ENCODE measurements at places on chromosomes 6 and 20.

DNA sequence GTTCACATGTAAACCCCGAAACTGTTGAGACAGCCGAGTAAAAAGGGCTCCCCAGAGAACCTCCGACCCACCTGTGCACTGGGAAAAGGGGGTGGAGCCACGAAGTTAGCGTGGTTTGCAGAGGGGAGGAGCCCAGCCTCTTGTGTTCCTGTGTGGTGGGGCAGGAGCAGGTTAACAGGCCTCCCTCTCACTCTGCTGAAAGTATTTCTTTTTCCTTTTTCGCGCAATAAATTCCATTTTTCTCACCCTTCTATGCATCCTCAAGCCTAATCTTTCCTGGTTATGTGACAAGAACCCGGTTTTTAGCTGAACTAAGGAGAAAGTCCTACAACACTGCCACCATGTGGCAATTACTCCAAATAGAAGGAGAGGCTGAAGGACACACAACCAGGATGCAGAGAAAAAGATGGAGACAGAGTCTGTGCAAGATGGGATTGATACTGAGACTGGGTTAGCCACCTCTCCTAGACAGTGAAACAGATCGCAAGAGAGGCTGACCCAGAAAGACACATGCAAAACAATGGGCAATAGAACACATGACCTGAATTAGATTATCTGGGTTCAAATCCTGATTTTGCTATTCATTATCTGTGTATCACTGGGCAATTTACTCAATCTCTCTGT is 168.7 kb upstream of the PRSS16 start:
- no peaks in the 10 kb centered on the region for H3K27me3 ChIP-seq
- no peaks in the 10 kb centered on the region for H3K4me1 ChIP-seq
- H3K36me3 ChIP-seq = no peaks in the 10 kb centered on the region
- no peak overlapping the region for H3K27ac ChIP-seq
- no peak overlapping the region for H3K4me3 ChIP-seq
- no peak for DNase-seq

DNA sequence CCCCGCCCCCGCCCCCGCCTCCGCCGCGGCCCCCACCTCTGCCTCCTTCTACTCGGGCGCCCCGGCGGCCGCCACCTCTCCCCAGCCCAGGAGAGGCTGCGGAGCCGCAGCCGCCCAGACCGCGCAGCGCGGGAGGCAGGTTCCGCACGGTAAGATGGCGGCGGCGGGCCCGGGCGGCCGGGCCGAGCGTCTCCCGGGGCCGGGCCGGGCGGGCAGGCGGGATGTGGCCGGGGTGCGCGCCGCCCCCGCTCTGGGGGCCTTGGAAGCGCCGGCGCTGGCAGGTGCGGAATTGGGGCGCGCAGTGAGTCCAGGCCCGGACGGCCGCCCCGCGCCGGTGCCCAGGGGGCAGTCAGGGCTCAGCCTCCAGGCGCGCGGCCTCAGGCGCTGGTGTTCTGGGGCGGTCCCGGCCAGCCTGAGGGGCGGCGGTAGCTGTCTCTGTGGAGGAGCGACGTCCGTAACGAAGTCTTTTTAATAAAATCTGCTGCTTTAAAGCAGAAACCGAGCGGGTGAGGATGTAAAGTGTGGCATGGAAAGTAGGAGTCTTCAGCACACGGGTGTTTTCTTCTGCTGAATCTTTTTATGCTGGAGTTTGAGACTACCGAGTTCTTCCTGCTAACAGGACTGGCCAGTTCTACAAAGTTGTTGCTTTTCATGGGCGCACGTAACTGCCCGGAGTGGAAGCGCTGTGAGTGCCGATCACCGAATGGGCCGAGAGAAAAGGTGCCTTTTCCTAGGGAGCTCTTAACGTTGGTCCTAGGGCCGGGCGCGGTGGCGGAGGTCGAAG is at the start of gene GID8:
Gene GID8, plus strand, starts transcription at position 43 of the 784 bp plus-strand sequence. CDS start 3,356 bp downstream, outside the sequence.
- DNase-seq = no peak
- H3K4me3 ChIP-seq = peak within 1 kb of the TSS; percentile 92
- peak within 1 kb of the TSS; percentile 93 for H3K27ac ChIP-seq
- peaks cover 16% of the 10 kb centered on the region for H3K4me1 ChIP-seq

- no peak overlapping the region for H3K4me3 ChIP-seq
- H3K4me1 ChIP-seq = peaks cover 5% of the 10 kb centered on the region
- H3K27ac ChIP-seq = no peak overlapping the region
Measured at GRCh38 chr20:37383229-37383989, 37.5 kb downstream of the SRC start.

GRCh38 chr6:147755999-147756398 is 247.5 kb downstream of the SAMD5 start:
- no peaks in the 10 kb centered on the region for H3K4me1 ChIP-seq
- H3K36me3 ChIP-seq = no peaks in the 10 kb centered on the region
- no peak for DNase-seq
- H3K27ac ChIP-seq = no peak overlapping the region
- H3K27me3 ChIP-seq = no peaks in the 10 kb centered on the region
- H3K4me3 ChIP-seq = no peak overlapping the region

GRCh38 chr6:39942903-39943580 is 8.8 kb upstream of the MOCS1 start:
- no peaks in the 10 kb centered on the region for H3K27me3 ChIP-seq
- no peak overlapping the region for H3K27ac ChIP-seq
- no peaks in the 10 kb centered on the region for H3K36me3 ChIP-seq
- no peak overlapping the region for H3K4me3 ChIP-seq
- H3K4me1 ChIP-seq = no peaks in the 10 kb centered on the region

DNA sequence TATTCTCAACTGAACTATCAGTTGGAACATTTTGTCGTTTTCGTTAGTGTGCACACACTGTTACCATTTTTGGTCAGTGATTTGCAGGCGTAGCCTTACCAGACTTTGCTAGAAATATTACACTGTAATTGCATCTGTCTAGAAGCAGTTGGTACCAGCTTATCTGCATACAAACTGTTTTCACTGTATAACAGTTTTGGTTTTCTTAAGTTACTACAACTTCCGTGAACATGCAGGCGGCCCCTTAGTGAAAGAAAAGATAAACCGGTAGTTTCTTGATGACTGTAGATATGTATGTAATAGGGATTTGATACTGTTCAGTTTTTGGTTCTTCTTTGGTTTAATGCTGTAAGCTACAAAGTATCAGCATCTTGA is 1.3 kb downstream of the DSTN start:
- peak overlapping the region; percentile 100 for H3K27ac ChIP-seq
- no peaks in the 10 kb centered on the region for H3K36me3 ChIP-seq
- no peak for DNase-seq

DNA sequence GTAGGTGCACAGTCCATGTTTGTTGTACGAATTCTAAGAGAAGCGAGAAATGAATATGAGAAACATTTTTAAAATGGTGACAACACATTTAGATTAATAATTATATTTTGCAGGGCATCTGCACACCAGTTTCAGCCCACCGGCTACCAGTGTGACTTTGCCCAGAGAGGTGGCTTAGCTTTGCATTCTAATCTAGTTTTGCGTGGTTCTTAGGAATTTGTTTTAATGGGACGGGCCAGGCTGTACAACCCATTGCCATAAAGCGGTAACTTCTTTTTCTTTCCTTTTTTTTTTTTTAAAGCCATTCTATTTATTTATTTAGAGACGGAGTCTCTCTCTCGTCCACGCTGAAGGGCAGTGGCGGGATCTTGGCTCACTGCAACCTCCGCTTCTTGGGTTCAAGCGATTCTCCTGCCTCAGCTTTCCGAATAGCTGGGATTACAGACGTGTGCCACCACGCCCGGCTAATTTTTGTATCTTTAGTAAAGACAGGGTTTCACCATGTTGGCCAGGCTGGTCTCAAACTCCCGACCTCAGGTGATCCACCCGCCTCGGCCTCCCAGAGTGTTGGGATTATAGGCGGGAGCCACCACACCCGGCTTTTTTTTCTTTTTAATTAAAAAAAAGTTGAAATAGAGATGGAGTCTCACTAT is 829 bp downstream of the MANBAL start:
- H3K36me3 ChIP-seq = no peaks in the 10 kb centered on the region
- H3K27ac ChIP-seq = peak overlapping the region; percentile 95
- H3K4me3 ChIP-seq = peak overlapping the region; percentile 96
- no peaks in the 10 kb centered on the region for H3K27me3 ChIP-seq

- H3K27ac ChIP-seq = no peak overlapping the region
- no peaks in the 10 kb centered on the region for H3K36me3 ChIP-seq
- no peaks in the 10 kb centered on the region for H3K4me1 ChIP-seq
- no peaks in the 10 kb centered on the region for H3K27me3 ChIP-seq
- DNase-seq = no peak
Measured at GRCh38 chr20:55415567-55416142, 589.7 kb downstream of the CBLN4 start.

DNA sequence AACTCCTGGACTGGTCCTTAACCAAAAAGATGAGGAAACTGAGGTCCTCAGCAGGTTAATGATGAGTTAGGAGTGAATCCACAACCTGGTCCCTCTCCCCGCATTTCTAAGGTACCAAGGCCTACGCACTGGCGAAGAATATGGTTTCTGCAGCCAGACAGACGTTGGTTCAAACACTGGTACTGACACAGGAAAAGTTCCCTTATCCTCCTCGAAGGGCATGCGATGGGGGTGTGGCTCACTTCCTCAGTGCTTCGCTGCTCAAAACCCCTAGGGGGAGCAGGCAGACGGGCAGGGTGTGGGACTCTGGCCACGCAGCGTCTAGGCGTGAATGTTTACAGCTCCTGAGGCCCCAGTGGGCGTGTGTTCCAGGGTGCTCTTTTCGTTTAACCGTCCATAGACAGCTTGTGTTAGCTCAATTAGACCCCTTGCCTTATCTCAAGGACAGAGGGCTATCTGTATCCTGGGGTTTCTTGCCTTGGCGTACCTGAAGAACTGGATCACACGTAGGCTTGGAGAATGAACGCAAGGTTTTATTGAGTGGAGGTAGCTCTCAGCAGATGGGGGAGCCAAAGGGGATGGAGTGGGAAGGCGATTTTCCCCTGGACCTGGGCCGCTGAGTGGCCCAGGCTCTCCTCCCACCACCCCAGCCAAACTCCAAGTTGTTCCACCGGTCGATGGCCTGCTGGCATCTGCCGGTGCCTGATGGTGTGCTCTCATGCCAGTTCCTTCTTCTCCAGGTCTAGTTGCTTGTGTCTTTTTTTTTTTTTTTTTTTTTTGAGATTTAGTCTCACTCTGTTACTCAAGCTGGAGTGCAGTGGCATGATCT is 31.8 kb upstream of the PTPN1 start:
- H3K4me1 ChIP-seq = no peaks in the 10 kb centered on the region
- H3K27me3 ChIP-seq = no peaks in the 10 kb centered on the region
- DNase-seq = peak; percentile 46
- H3K4me3 ChIP-seq = no peak overlapping the region

DNA sequence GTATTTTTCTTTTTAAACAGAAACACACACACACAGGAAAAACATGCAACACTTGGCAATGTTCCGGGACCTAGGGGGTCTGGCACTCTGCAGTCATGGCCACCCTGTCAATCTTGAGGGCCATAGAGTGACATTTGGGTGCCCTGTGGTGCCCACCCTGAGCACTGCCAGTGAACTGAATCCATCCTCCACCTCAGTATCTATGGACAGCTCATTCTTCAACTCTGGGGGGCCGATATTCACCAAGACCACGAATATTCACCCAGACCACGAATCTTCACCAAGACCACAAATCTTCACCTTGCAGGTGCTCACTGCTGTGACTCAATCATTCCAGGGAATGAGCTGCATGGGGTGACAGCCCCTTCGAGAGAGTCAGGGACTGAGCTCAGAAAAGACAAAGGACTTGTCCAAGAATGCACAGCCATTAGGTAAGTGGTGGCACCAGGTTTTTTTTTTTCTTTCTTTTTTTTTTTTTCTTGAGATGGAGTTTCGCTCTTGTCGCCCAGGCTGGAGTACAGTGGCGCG is 19.1 kb downstream of the SNAI1 start:
- DNase-seq = no peak
- no peaks in the 10 kb centered on the region for H3K36me3 ChIP-seq
- no peaks in the 10 kb centered on the region for H3K4me1 ChIP-seq

DNA sequence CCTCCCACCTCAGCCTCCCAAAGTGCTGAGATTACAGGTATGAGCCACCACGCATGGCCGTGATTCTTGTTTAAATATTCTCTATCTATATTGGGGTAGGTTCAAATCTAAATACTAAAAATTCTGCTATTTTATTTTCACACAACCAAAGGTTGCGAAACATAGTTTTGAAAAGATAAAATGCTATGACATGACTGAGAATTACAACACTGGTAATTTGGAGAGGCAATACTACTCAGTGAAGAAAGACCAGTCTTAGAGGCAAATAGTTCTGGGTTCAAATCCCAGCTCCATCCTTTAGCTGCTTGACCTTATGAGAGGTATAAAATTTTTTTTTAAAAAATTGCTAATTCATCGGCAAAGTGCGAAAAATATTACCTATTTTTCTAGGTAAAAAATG is 137.0 kb upstream of the PREP start:
- DNase-seq = no peak
- H3K36me3 ChIP-seq = no peaks in the 10 kb centered on the region
- no peaks in the 10 kb centered on the region for H3K4me1 ChIP-seq
- no peaks in the 10 kb centered on the region for H3K27me3 ChIP-seq
- no peak overlapping the region for H3K27ac ChIP-seq

GRCh38 chr20:47024461-47024937 is 129.9 kb downstream of the EYA2 start:
- H3K27ac ChIP-seq = no peak overlapping the region
- H3K27me3 ChIP-seq = no peaks in the 10 kb centered on the region

DNA sequence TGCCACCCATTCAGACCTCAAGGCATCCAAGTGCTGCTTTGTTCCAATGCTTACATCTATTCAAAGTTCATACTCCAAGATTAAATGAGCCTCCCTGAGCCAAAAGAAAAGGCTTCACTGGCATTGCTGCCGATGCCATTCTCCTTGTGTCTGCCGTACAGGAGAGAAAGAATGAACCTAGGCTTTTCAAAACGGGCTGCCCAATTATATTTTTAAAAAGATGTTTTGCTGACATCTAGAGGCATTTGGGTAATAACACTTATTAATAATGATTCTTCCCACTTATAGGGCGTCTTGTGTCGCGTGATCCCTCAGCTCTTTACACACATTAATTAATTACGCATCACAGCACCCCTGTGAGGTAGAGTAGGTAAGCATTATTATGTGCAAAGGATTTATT is 545.6 kb downstream of the PKHD1 start:
- no peak overlapping the region for H3K4me3 ChIP-seq
- no peak for DNase-seq
- H3K27me3 ChIP-seq = no peaks in the 10 kb centered on the region
- no peaks in the 10 kb centered on the region for H3K36me3 ChIP-seq
- H3K27ac ChIP-seq = no peak overlapping the region
- no peaks in the 10 kb centered on the region for H3K4me1 ChIP-seq
